ENCODE measurements at places on chromosomes 2 and 18.
A peak's percentile ranks its signal among the peaks of the same experiment; 100 is the strongest.

DNA sequence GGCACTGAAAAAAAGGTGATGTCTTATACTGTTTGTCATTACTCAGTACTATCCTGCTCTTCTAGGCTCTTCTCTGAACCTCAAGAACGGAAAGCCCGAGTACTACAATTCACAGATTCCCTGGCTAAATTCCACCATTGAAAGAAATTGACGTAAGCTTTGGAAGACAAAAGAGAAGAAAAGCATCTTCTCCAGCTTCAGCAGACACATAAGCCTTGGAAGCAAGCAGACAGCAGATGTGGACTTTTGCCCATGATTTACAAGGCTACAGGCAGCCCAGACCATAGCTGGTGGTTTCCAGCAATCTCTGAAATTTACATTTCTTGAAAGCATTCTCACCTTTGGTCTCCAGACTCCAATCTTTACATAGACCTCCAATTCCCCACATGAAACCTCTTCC is 289.0 kb downstream of the C1D start:
- DNase-seq = no peak

DNA sequence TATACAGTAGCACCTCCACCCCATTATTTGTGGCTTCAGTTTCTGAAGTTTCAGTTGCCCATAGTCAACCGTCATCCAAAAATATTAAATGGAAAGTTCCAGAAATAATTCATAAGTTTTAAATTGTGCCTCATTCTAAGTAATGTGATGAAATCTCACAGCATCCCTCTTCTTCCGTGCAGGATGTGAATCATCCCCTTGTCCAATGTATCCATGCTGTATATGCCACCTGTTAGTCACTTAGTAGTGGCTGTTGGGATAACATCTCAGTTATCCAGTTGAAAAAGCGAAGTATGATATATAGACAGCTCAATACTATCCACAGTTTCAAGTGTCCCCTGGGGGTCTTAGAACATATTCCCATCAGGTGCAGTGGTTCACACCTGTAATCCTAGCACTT is 119.1 kb upstream of the OTX1 start:
- DNase-seq = no peak

DNA sequence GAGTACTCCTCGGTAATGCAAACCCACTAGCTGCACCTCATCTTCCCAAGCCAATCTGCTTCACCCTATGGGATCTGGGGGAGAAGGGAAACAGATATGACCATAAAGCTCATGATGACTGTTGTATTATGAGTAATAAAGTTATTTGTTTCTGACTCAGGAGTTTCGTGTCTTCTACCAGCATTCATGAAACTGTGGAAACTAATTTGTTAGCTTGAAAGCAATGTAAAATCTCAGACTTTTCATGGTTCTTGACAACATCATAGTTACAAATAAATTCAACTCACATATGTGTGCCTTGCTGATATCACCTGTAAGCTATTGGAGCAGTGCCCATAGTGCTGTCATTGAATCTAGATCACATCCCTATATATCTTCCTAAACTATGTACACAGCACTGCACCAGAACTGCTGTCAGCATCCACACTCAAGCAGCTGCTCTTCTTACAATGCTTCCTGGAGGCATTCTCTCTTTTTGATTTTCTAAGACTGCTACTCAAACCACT is 135.6 kb upstream of the KYNU start:
- DNase-seq = no peak

- peak; percentile 37 for DNase-seq
Observed at GRCh38 chr18:54679318-54680149, 88.5 kb downstream of the DYNAP start.

DNA sequence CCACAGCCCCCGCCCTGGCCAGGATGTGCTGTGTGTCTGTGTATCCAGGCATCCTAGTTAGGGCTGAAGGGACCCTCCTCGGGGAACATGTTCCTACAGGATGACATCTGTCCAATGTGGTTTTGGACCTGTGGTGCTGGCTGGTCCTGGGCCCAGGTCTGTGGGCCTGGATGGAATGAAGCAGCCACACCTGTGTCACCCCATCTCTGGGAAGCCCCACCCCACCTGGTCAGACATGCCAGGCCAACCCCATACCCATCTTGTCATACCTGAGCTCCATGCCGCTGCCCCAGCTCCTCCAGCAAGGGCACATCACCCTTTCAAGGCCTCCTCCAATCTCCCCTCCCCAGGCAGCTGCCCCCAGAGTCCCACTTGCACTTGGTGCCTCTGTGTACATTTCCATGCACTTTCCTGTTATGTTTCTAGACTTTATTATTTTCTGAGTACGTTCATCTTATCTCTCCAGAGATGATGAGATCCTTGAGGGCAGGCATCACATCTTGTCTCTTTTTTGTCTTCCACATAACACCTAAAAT is 24.1 kb upstream of the PLB1 start:
- no peak for DNase-seq

Measured in HTR-8/SVneo (cell line).